ENCODE measurements at places on chromosomes 11 and 22.

GRCh38 chr11:38173676-38174075, 1575.6 kb upstream of the RAG2 start:
- no peak overlapping the region for H3K4me3 ChIP-seq
- no peak overlapping the region for H3K27ac ChIP-seq
- no peaks in the 10 kb centered on the region for H3K4me1 ChIP-seq
- no peak for DNase-seq
- H3K36me3 ChIP-seq: no peaks in the 10 kb centered on the region
- no peaks in the 10 kb centered on the region for H3K27me3 ChIP-seq

DNA sequence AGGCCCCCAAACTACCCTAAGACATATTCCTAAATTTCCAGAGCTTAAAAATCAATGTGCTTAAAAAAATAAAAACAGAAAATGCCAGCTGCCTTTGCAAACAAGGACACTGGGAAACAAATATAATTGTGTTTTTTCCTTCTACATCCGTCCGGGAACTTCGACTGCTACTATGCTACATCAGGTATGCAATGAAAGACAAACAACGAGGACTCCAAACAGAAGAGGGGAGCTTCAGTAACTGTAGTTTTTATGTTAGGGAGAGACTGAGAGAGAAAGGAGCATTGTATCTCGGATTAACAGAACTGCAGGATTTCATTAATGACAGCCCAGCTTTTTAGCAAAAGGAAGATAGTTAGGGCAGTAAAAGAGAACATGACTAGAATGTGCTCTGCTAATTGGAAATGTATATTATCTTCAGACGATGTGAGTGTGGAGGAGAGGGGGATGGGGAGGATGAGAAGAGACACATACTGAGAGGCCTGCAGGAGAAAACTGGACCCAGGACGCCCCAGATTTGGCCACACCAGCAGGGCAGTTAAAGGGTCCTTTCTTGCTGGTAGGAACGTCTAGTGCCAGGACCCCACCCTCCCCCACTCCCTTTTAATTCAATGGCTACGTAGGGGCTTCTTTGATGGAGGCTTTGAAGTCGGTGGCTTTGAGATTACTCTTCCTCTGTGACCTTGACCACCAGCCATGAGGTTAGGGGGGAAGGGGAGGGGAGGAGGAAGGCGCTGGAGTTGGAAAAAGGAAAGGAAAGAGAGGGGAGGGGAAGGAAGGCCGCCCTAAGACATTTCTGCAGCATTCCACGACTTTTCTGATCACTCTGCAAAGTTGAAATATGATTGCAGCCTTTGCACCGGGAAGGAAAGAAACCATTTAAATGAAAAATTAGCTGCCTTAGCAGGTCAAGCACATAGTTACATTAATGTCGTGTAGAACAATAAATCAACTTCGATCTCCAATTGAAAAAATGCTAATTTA, 187.1 kb downstream of the BLID start:
- no peak for DNase-seq
- H3K4me1 ChIP-seq: peaks cover 19% of the 10 kb centered on the region

GRCh38 chr22:39966470-39966869, 6.3 kb downstream of the TMA7B start:
- H3K4me3 ChIP-seq: no peak overlapping the region
- H3K4me1 ChIP-seq: peaks cover 22% of the 10 kb centered on the region
- no peak overlapping the region for H3K27ac ChIP-seq
- DNase-seq: no peak
- H3K27me3 ChIP-seq: peaks cover 5% of the 10 kb centered on the region
- H3K36me3 ChIP-seq: no peaks in the 10 kb centered on the region

GRCh38 chr11:64926689-64927088, 2.2 kb downstream of the PPP2R5B start:
- H3K27ac ChIP-seq: no peak overlapping the region
- no peak for DNase-seq
- no peaks in the 10 kb centered on the region for H3K27me3 ChIP-seq
- peaks cover 37% of the 10 kb centered on the region for H3K4me1 ChIP-seq
- no peak overlapping the region for H3K4me3 ChIP-seq

DNA sequence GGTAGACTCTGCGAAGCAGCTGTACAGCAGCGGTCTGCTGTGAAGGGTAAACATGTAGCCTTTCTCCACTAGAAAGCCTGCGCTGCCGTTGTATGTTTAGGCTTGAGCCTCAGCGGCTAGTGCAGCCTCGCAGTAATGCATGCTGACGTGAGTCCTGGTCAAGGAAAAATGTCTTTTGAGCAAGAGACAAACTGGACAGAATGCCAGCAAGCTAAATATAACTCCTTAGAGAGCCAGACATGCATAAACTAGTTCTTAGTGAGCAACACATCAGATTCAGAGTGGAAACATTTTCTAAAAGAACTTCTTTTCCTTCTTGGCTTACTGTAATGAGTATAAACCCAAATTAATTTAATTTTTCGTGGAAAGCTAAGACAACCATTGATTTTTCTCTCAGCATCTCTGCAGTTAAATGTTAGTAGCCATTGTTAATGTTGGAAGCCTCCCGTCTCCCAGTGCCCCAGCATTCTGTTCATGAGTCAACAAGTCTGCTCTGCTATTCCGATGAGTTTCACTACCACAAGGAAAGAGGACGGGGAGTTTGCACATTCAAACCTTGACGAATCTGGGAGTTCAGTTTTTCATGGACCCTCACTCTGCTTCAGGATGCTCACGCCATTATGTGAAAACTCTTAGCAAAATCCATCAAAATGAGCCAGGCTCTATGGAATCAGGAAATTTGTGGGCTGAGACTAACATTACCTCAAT, 51.4 kb downstream of the JAM3 start:
- H3K4me1 ChIP-seq: peaks cover 85% of the 10 kb centered on the region
- no peaks in the 10 kb centered on the region for H3K36me3 ChIP-seq
- H3K27me3 ChIP-seq: no peaks in the 10 kb centered on the region

DNA sequence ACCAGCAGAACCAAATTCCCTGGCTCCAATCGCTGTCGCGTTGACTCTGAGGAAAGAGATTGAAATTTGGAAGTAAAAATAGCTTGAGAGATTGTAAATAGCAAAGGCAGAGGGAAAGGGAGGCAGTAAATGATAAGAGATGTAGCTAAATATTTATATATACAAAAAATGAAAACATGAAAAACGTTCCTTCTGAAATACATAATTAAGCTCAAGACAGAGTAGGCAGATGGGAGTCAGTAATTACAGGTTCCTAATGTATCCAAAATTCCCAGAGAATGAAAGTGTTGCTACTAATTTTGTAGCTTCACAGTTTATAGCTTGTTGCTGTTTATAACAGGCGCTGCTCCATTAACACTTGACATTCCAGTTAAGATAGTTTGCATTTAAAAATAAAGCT, 648.7 kb downstream of the KCNA4 start:
- H3K4me3 ChIP-seq: no peak overlapping the region
- no peak for DNase-seq
- no peaks in the 10 kb centered on the region for H3K27me3 ChIP-seq

- no peak for DNase-seq
- H3K27ac ChIP-seq: no peak overlapping the region
- no peaks in the 10 kb centered on the region for H3K27me3 ChIP-seq
- no peak overlapping the region for H3K4me3 ChIP-seq
- no peaks in the 10 kb centered on the region for H3K4me1 ChIP-seq
- no peaks in the 10 kb centered on the region for H3K36me3 ChIP-seq
These were observed 22.1 kb downstream of the GNB1L start for GRCh38 chr22:19832476-19833108.

GRCh38 chr22:37501610-37502341, 15.6 kb upstream of the MFNG start:
- peak overlapping the region; percentile 90 for H3K27ac ChIP-seq
- peak overlapping the region; percentile 32 for H3K4me3 ChIP-seq
- DNase-seq: peak; percentile 67

GRCh38 chr11:123425367-123425766, 4.7 kb upstream of the GRAMD1B start:
- DNase-seq: no peak
- no peak overlapping the region for H3K27ac ChIP-seq
- H3K4me1 ChIP-seq: peaks cover 22% of the 10 kb centered on the region
- peaks cover 31% of the 10 kb centered on the region for H3K27me3 ChIP-seq
- no peaks in the 10 kb centered on the region for H3K36me3 ChIP-seq
- no peak overlapping the region for H3K4me3 ChIP-seq

GRCh38 chr11:105937738-105938137, 84.3 kb downstream of the MSANTD4 start:
- H3K4me1 ChIP-seq: no peaks in the 10 kb centered on the region

DNA sequence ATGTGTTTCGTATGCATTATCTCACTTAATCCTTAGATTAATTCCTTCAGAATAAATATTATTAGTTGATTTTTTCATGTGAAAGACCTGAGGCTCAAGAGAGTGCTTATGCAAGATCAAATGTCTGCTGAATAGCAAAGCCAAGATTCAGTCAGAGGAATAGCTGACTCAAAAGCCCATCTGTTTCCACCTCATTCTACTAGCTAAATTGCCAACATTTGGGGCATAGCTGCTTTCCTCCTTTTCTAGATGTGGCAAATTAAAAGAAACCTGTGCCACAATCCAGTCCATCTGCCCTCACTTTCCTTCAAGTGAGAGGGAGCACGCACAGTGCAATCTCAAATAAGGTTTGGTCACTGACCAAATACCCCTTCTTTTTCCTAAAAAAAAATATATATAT, 121.1 kb downstream of the PAX6 start:
- no peaks in the 10 kb centered on the region for H3K4me1 ChIP-seq
- H3K4me3 ChIP-seq: no peak overlapping the region
- H3K36me3 ChIP-seq: no peaks in the 10 kb centered on the region
- H3K27ac ChIP-seq: no peak overlapping the region
- H3K27me3 ChIP-seq: no peaks in the 10 kb centered on the region
- no peak for DNase-seq

GRCh38 chr11:16982809-16983208, 31.4 kb downstream of the PLEKHA7 start:
- no peak overlapping the region for H3K4me3 ChIP-seq
- H3K36me3 ChIP-seq: no peaks in the 10 kb centered on the region
- no peak for DNase-seq
- no peak overlapping the region for H3K27ac ChIP-seq

DNA sequence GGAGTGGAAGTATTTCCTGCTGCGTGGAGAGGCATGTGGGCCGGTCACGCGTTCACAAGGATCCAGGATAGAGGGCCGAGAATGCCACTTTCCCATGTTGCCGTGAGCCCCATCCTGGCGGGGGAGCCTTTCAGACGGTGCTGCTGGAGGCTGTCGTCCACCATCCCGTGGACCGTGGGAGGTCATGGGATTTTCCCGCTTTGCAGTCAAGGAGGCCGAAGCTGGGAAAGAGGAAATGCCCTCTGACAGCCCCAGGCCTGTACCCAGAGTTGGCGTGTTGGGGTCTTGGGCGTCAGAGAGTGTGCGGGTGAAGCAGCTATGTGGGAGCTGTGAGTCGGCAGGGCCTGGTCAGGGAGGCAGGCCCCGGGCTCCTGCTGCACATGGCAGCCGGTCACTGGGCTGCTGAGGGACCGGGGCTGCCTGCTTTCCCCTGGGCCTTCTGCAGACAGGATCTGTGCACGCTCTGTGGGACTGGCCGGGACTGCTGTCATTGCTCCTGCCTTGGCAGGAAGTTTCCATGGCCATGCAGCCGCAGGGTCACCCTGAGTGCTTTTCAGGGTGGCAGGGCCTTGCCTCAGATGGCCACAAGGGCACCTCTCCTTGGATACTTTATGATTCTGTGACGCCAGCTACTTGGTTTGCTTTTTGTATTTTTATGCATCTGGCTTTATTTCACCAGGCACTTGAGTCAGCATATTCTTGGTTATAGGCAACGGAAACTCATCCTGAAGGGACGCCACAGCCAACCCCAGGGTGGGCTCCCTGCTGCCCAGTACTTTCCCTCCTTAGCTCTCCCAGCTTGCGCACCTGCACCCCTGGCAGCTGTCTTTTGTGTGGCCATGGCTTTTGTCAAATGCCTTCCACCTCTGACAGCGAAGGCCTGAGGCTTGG, 52.4 kb downstream of the AP2A2 start:
- H3K36me3 ChIP-seq: peaks cover 64% of the 10 kb centered on the region
- no peak overlapping the region for H3K27ac ChIP-seq
- H3K4me1 ChIP-seq: peaks cover 17% of the 10 kb centered on the region
- no peak overlapping the region for H3K4me3 ChIP-seq
- no peaks in the 10 kb centered on the region for H3K27me3 ChIP-seq
- DNase-seq: no peak

- H3K4me3 ChIP-seq: no peak overlapping the region
- peaks cover 12% of the 10 kb centered on the region for H3K36me3 ChIP-seq
- H3K27me3 ChIP-seq: no peaks in the 10 kb centered on the region
- H3K27ac ChIP-seq: no peak overlapping the region
- no peaks in the 10 kb centered on the region for H3K4me1 ChIP-seq
These were observed 30.2 kb upstream of the B3GNT6 start for GRCh38 chr11:77003963-77004362.

DNA sequence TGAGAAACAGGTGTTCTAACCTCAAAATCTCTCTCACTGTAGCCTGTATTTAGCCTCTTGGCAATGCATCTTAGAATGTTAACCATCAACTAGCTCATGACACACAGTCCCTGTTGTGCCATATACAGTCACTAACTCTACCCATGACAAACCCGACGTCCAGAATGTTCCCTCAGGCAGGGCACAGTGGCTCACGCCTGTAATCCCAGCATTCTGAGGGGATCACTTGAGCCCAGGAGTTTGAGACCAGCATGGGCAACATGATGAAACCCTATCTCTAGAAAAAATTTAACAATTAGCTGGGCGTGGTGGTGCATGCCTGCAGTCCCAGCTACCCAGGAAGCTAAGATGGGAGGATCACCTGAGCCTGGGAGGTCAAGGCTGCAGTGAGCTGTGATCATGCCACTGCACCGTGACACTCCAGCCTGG, 18.2 kb upstream of the CCDC34 start:
- DNase-seq: no peak
- no peak overlapping the region for H3K27ac ChIP-seq
- peaks cover 23% of the 10 kb centered on the region for H3K4me1 ChIP-seq
- H3K36me3 ChIP-seq: peaks cover 59% of the 10 kb centered on the region
- no peaks in the 10 kb centered on the region for H3K27me3 ChIP-seq

GRCh38 chr11:99066618-99067317, 46.0 kb downstream of the CNTN5 start:
- no peaks in the 10 kb centered on the region for H3K36me3 ChIP-seq
- no peak overlapping the region for H3K27ac ChIP-seq
- no peaks in the 10 kb centered on the region for H3K4me1 ChIP-seq
- DNase-seq: no peak
- H3K27me3 ChIP-seq: no peaks in the 10 kb centered on the region

- peaks cover 38% of the 10 kb centered on the region for H3K36me3 ChIP-seq
- H3K4me1 ChIP-seq: peaks cover 43% of the 10 kb centered on the region
- no peaks in the 10 kb centered on the region for H3K27me3 ChIP-seq
- H3K4me3 ChIP-seq: peak overlapping the region; percentile 82
- H3K27ac ChIP-seq: peak overlapping the region; percentile 99
These were observed 335 bp downstream of the TMEM138 start for GRCh38 chr11:61362542-61362875.

DNA sequence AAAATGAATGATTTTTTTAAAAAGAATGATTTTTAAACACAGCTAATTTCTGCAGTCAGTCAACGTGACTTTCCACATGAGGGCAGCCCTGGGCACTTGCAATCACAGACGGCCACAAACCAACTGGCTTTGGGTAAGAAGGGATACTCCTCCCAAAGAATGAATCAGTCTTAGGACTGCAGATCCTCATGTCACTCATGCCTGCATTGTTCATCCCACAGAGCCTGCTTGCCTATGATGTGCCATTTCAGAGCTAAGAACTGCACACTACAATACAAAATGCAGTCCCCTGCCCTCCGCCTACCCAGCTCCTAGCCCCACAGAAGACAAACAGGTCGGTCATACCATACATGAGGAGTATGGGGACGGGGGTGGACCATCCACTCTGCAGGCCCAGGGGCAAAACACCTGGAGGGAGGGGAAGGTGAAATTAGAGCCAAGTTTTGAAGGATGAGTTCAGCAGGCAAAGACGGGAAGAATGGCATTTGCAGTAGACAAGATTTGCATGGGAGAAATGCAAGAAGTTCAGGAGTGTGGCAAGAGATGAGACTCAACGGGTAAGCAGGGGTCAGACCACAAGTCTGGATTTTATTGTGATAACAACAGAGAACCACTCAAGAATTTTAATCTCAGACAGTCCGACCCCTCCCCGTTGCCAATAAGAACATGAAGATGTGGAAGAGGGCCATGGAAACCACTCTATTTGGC, 24.7 kb downstream of the PACSIN2 start:
- no peak overlapping the region for H3K27ac ChIP-seq
- no peak overlapping the region for H3K4me3 ChIP-seq
